T-cell (primary cell): ENCODE measurements at places on chromosomes 5 and 9.

DNA sequence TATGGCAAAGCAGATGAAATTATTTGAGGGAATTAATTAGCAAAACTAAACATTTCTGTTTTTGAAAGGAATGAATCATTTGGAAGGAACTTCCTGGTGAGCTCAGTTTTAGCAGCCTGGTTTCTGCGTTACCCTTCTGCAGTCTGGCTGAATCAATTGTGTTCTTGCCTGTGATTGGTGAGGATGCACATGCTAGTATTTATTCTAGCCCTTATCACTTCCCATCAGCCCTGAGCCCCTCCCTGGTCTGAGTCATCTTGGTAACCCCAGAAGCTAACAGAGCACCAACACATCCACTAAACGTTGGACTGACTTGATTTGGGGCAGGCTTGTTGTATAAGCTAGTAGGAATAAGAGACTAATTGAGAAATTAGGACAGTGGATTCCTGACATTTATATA, 6.6 kb downstream of the TJP2 start:
- DNase-seq = peak; percentile 12

DNA sequence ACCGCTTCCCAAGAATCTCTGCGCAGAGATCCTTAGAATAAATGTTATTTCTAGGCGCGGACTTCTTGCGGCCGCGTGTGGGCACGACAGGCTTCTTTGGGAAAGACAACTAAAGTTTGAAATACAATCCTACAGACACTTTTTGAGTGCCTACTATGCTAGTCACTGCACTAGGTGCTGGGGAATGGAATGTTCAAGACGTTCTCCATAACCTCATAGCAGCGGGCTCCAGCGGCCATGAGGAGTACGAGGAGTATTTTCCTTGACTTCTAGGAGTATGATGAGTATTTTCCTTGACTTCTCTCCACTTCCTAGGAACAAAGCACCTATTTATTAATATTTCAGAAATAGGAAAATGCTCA, 636 bp upstream of the PWWP2A start:
- DNase-seq = no peak

- DNase-seq = no peak
Measured at GRCh38 chr5:37132646-37133045, 116.5 kb downstream of the CPLANE1 start.

DNA sequence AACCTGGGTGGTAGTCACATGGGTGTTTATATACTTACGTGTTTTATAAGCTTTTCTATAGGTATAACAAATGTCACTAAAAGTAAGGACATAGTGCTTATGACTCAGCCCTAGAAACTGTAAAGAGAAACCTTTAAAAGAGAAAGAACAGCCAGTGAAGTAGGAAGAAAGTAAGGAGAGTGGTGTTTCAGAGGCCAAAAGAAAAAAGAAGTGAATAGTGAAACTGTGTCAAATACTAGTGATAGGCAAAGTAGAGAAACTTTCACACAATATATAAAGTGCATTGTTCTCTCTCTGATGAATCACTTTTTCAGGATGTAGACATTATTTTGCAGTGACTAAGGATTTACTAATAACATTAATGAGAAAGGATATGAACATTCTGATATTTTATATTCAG, 74.2 kb upstream of the SUSD1 start:
- DNase-seq = no peak

- DNase-seq = no peak
Measured at GRCh38 chr9:27536168-27536567, 6.6 kb upstream of the MOB3B start.

- DNase-seq = no peak
Measured at GRCh38 chr5:15283076-15283475, 216.9 kb upstream of the FBXL7 start.

GRCh38 chr9:116860509-116861120, 173.5 kb downstream of the TRIM32 start:
- no peak for DNase-seq

GRCh38 chr5:78824831-78825281, 160.3 kb downstream of the ARSB start:
- no peak for DNase-seq

DNA sequence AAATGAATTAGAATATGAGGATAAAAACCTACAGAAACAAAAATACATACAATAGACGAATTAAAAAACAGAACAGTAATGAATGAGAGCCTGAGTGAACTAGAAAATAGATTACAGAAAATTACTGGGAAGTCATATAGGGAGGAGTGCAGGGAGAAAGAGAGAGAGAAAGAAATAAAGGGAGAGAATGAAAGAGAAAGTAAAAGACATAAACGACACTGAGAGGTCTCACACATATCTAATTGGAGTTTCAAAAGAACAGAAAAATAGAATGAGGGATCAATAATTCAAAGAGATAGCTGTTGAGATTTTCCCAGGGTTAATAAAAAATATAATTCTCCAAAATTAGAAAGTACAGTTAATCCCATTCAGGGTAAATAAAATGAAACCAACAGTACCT, 156.4 kb upstream of the FTMT start:
- no peak for DNase-seq

DNA sequence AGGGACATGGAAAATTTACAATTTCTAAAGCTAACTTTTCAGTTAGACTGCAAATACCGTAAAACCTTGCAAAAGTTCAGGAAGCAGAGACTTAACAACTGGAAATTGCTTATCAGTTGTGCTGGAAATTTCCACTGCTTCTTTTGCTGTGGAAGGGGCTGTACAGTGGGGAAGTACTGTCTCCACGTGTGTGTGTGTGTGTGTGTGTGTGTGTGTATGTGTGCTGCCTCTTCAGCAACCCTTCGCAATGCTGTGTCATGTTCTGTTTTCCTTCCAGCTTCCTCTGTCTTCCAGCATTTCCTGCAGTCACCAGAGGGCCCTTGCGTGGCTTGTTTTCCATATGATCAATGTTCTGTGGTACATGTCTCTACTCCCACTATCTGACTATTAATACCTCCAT, 87.5 kb upstream of the RANBP3L start:
- no peak for DNase-seq

- no peak for DNase-seq
Measured at GRCh38 chr5:161703528-161703927, 18.0 kb downstream of the GABRA6 start.

GRCh38 chr5:160835818-160836528, 16.0 kb downstream of the ATP10B start:
- DNase-seq = no peak

- no peak for DNase-seq
Measured at GRCh38 chr5:54457094-54457862, 1.8 kb downstream of the HSPB3 start.

DNA sequence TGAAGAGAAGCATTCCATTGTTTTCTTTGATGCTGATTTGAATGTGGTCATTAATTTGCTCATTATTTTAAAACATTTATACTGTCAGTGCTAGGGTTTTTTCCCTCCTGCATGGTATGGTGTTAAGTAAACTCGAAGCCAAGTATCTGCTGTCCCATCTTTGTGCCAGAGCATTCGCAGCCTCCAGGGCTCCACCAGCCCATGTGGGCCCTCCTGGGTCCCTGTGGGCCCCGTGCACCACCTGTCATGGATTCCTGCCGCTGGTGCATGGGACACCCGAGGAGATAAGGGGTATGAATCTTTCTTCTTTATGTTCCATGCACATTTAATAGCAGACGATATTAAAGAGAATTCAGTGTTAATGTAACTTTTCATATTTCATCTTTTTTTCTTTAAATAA, 95.1 kb downstream of the TRIO start:
- DNase-seq = no peak

- DNase-seq = no peak
Measured at GRCh38 chr5:1012900-1013237, 4.3 kb downstream of the NKD2 start.

GRCh38 chr5:135399794-135400542, 937 bp upstream of the MACROH2A1 start:
- no peak for DNase-seq

GRCh38 chr5:566636-567309, 42.5 kb upstream of the SLC9A3 start:
- DNase-seq = no peak

DNA sequence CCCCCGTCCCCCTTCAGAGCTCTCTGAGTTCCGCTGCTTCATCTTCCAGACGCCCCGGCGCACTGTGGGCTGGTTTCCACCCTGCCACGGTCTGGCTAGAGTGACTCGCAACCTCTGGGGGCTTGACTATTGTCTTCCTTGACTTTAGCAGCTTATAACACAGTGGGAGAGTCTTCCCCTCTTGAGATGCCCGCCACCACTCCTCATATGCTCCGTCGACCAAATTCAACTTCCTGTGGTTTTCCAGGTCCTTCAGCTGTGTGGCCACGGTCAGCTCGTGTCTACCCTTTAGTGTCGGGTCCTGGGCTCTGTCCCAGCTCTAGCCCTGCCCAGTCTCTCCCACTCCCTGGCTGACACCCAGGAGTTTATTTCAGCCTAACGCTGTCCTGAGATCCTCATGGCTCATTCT, 28.2 kb upstream of the NCS1 start:
- DNase-seq = no peak

DNA sequence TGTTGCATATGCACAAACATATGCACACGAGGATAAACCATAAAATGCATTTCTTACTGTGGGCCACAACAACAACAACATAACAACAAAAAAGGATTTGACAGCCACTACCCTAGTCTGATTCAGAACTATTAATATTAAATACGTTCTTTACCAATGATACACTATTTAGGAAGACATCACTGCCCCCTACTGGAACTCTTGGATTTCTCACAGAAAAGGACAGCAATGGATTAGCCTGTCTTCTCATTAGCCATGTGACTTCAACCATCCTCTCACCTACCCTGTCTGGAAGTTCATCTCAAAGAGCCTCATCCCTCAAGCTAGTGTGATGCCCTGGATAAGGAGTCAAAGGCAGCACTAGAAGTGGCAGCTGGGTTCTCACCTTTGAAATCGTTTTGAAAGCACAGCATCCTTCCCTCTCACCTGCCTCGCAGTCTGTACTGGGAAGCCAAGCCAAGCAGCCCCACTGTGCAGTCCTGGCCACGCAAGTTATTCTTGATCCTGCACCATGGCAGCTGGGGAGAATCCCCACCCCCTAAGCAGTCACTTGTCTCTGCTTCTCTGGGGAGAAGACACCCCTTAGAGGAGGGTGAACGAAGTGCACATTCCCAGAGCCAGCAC, 64.6 kb downstream of the SH3TC2 start:
- no peak for DNase-seq

DNA sequence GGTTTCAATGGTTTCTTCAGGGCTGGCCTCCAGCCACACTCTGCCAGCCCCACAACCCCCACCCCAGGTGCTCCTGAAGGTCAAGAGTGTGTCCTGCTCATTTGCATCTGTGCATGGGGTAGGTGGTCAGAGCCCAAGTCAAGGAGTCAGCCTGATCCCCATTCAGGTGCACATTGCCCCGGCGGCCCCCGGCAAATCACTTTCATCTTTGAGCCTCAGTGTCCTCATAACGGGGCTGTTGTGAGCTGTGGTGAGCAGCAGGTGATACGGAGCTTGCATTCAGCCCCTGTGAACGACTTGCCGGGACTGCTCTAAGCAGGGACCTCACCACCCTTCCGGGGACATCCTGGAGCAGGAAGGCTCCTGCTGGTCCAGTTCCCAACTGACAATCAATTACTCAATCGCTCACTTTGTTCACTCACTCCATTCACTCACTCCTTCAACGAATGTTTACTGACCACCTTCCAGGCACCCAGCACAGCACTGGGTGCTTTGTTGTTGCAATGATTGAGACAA, 93.2 kb upstream of the CPEB4 start:
- DNase-seq = no peak

DNA sequence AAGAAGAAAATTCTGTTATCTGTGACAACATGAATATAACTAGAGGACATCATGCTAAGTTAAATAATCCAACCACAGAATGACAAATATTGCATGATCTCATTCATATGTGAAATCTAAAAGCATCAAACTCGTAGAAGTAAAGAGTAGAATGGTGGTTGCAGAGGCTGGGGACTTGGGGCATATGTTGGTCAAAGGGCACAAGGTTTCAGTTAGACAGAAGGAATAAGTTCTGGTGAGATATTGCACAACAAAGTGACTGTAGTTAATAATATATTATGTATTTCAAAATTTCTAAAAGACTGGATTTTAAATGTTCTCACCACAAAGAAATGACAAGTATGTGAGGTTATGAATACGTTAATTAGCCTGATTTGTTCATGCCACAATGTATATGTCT, 24.8 kb downstream of the GRIA1 start:
- DNase-seq = no peak

GRCh38 chr9:69386651-69387050, 61.6 kb downstream of the ENTREP1 start:
- no peak for DNase-seq

GRCh38 chr5:10124287-10124686, 125.4 kb downstream of the ATPSCKMT start:
- no peak for DNase-seq

- DNase-seq = no peak
Measured at GRCh38 chr9:121316852-121317373, 49.0 kb downstream of the GSN start.

GRCh38 chr5:147223948-147224791, 10.7 kb upstream of the STK32A start:
- DNase-seq = no peak

DNA sequence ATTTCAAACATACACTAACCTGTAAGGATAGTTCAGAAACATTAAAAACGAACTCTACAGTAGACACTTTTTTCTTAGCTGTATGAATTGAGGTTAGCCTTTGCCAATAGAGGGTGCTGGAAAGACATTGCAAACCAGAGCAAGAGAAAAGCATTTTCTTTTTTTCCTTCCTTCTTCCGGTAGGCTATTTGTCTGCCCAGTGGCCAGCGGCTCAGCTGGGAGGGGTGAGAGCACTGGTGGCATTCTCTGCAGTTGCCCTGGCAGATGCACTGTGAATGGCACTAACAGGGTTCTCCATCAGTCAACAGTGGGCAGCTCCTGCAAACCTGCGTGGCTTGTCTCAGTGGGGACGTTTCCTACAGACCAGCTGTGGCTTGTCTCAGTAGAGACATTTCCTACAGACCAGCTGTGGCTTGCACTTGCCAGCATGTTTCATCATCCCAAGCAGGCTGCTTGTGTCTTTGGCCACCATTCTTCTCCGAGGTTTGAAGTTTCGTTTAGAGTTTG, 984.5 kb upstream of the CDH18 start:
- DNase-seq = no peak

- no peak for DNase-seq
Measured at GRCh38 chr5:9898319-9898718, 268.2 kb upstream of the TAS2R1 start.

- no peak for DNase-seq
Measured at GRCh38 chr9:119802621-119803020, 433.4 kb upstream of the BRINP1 start.

- no peak for DNase-seq
Measured at GRCh38 chr5:95682891-95683290, at the start of gene SPATA9. Gene SPATA9, minus strand, starts transcription at chr5:95682991. Its CDS starts 137 bp downstream, at chr5:95682854.

GRCh38 chr5:39185761-39186160, 33.6 kb downstream of the FYB1 start:
- no peak for DNase-seq

GRCh38 chr9:3863686-3864085, 337.9 kb upstream of the RFX3 start:
- DNase-seq = no peak

DNA sequence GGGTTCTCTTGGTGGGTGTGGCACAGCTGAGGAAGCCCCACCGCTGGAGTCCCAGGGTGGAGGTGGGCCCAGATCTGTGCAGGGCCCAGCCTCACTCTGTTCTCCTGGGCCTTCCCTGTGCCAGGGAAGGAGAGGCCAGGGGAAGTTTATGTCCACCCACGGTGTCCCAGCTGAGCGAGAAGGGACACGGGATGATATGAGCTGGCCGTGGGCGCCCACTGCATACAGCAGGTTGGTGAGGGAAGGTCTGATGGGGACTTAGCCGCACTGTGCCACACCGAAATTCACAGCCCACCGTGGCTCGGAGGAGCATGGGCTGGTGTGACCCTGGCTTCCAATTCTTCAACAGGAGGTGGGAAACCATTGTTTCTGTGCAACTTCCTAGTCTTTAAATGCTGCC, 33.9 kb downstream of the UNC5A start:
- DNase-seq = no peak
